GM04504 (cell line): ENCODE measurements at places on chromosomes 6 and 20.

- no peak for DNase-seq
These were observed 396.9 kb downstream of the ZFAND3 start for GRCh38 chr6:38216451-38216850.

- no peak for DNase-seq
These were observed 24.0 kb upstream of the NPBWR2 start for GRCh38 chr20:64131406-64131805.

DNA sequence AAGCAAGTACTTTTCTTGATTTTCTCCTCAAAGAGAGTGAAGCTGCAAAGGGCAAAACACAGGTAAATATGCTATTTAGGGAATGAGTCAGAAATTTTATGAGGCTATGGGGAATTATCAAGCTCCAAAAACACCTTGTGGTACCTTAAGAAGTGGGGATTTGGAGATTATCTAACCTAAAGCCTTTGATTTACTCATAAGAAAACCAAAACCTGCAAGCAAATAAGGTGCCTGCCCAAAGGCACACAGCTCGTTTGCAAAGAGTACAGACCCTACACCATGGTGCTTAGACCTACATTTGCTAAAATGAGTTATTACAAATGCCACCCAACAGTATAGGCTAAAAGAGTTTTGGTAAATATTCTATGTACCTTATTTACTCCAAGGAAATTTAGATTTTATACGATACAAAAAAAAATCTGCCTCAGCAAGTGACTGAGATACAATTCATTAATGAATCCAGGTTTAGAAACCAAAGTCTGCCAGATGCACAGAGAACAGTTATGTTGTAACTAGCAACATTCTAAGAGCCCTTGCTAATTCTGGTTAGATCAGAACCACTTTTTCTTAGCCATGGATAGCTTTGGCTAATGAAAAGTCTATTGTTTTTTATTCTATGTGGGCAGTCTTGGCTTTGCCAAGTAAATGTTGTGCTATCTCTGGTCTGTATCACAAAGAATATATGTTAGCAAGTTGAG, 101.5 kb downstream of the KHDC1L start:
- DNase-seq, result no peak

- no peak for DNase-seq
These were observed 49.4 kb downstream of the BACH2 start for GRCh38 chr6:90247262-90247661.

GRCh38 chr20:56828402-56828801, 199.3 kb downstream of the TFAP2C start:
- DNase-seq, result no peak
